ENCODE measurements at places on chromosomes 12 and 14.

DNA sequence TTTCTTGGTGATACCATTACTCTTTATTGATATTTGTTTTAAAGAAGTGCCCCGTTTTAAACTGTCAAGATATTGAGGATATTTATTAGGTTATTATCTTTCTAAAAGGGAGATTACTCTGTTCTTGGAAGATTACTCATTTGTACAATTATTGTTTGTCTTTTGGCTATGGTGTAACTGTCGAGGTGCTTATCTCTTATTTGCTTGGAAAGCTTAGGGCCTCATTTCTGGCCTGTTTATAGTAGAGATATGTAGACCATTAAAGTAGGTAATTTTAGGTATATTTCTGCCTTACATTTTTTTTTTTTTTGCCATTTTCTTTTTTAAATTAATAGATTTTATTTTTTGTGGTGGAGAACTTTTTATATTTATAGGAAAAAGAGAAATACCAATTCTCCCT lies 74.2 kb downstream of the KTN1 start:
- no peak for DNase-seq

DNA sequence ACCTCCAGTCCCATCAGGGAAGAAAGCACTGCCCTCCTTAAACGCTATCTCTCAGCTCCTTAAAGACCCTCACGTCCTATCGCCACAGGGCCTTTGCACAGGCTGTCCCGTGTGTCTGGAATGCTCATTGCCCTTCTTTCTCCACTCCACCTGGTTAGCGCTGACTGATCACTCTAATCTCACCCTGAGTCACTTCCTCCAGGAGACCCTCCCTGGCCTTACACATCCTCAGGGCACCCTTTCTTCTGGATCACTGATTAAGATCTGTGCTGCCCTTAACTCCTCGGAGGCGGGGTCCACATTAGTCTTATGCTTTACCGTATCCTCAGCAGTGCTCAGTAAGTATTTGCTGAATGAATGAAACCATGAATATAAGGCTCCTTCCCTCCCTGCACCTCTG lies 94.7 kb downstream of the SYNE3 start:
- DNase-seq: no peak

DNA sequence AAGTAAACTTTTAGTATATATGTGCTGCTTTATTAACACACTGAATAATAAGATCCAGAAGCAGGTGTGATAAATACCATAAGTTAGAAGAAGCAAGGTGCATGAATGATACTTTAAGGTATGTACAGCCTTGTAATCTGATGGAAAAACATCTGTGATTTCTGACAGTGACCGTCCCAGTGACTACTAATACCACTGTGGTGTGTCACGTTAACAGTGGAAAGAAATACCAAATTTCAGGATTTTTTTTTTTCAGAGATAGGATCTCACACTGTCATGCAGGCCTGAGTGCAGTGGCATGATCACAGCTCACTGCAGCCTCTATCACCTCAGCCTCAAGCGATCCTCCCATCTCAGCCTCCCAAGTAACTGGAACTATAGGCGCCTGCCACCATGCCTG lies 21.5 kb downstream of the SDS start:
- no peak for DNase-seq

DNA sequence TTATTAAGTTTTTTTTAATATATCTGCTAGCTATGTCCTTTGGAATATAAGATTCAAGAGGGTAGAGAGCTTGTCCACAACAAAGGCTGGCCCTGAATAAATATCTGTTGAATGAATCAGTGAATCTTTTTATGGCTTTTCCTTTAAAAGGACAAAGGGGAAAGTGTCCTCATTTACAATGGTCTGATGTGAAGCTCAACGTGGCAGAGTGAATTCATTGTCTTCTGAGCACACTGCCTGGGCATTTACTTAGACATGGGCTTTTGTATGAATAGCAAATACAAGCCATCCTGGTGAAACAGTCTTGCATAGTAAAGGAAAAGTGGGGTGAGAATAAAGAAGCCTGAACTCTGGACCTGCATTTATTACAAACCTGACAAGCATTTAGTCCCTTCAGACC lies 201.2 kb downstream of the NELL2 start:
- no peak for DNase-seq

- no peak for DNase-seq
Measured at GRCh38 chr14:84420221-84420620, 1109.7 kb upstream of the FLRT2 start.

DNA sequence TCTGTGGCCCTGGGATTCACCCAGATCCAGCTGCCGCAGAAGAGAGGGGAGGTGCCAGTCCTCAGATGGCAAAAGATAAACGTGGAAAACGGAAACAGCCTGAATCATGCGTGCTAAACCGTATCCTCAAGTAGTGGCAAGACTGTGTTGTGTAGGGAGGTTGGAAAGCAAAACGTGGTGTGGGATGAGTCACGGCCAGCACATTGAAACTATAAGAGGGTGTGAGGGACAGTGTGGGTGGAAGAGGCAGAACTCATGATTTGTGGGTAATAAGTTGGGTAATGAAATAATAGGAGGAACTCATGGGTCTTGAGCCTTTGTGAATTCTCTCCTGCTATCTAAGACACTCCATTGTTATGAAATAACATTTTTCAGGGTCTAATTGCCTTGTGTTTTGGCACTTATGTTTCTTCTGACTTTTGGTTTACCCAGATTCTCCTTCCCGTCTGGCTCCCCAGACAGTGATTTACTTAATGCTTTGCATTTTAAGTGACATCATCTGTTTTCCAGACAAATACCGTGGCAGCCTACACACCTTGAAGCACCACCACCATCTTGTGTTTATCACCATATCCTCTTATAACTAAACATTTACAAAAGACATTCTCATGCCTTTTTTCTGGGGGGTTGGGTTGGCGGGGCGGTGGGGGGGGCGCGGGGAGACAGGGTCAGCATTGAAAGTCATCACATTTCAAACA lies 62.3 kb upstream of the PTCSC3 start:
- DNase-seq: no peak

DNA sequence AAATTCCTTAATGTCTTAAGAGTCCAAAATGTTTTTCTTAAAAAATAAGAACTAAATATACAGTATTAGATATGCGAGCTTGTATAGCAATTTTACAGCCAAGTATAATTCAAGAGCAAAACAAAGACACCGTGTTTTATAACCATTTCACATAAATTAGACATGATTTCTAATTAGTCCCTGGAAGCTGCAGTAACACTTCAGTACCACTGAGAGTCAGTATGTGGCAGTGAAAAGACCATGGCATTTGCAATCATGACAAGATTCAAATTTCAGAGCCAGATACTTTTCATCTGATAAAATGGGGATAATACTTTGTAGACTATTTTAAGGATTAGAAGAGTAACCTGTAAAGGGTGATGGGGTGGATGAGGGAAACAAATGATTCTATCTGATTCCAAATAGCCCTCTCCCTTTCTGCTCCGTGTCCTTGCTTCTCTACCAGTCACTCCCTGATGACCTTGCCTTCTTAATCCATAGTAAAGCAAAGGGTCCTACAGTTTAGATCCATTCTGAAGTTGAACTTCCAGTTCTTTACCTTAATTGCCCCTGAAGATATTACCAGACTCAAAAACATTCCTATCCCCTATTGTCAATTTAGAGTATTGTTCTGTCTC lies 145.4 kb upstream of the ABCD2 start:
- no peak for DNase-seq

GRCh38 chr14:92978229-92979021 lies 55.5 kb downstream of the CHGA start:
- DNase-seq: no peak

GRCh38 chr12:64469455-64470142 lies 17.7 kb downstream of the TBK1 start:
- no peak for DNase-seq

GRCh38 chr12:68119724-68120211 lies 39.8 kb downstream of the IFNG start:
- DNase-seq: no peak
